ENCODE measurements at places on chromosomes 3 and 15. TPM values are rescaled to one million over a fixed set of nuclear protein-coding genes. Genes with fewer than 3 reads are reported as not detected.

Gene TGM5
- 0.26 TPM for total RNA-seq

Gene SLC24A5
- not detected for total RNA-seq

Gene P3H2
- 23.8 TPM for total RNA-seq

Gene PLA2G4E
- not detected for total RNA-seq

Gene GOLGA6L4
- total RNA-seq = 1.1 TPM

Gene ACTC1
- 0.23 TPM for total RNA-seq

Gene MESP2
- total RNA-seq = 0.66 TPM

Gene PPCDC
- total RNA-seq = 7.4 TPM

Gene SRP14
- total RNA-seq = 187 TPM

Gene STAC
- 23.2 TPM for total RNA-seq

Gene BFSP2
- not detected for total RNA-seq

Gene ZNF385D
- 1.2 TPM for total RNA-seq

Gene DPPA2
- total RNA-seq = not detected

Gene PLA2G4D
- not detected for total RNA-seq

Gene EFCC1
- total RNA-seq = not detected

Gene GANC
- 24.9 TPM for total RNA-seq

Gene CSPG4
- total RNA-seq = 328 TPM

Gene ITIH3
- 2.5 TPM for total RNA-seq

Gene HGD
- total RNA-seq = 1.3 TPM

Gene RARRES1
- 8.0 TPM for total RNA-seq

Gene UROC1
- not detected for total RNA-seq

Gene CKMT1B
- total RNA-seq = not detected

Gene PDCD7
- total RNA-seq = 16.1 TPM

Gene SLC12A8
- total RNA-seq = 13.2 TPM

Gene BNIP2
- 80.3 TPM for total RNA-seq

Gene ZNF80
- total RNA-seq = not detected

Gene NPAP1
- total RNA-seq = not detected

Gene BNC1
- total RNA-seq = 0.91 TPM

Gene CNTN4
- not detected for total RNA-seq

Gene ARGFX
- total RNA-seq = not detected

Gene RETNLB
- total RNA-seq = not detected

Gene SLITRK3
- total RNA-seq = not detected

Gene MEGF11
- total RNA-seq = not detected

Gene TM4SF18
- total RNA-seq = 0.07 TPM

Gene CFAP91
- total RNA-seq = 0.72 TPM

Gene IMPG2
- total RNA-seq = 0.33 TPM

Gene CCR1
- total RNA-seq = not detected

Gene HIGD2B
- not detected for total RNA-seq

Gene TMEM212
- total RNA-seq = not detected

Gene IL17RE
- 0.89 TPM for total RNA-seq

Gene GRM7
- not detected for total RNA-seq

Data from smooth muscle cell of the pulmonary artery (primary cell).